ENCODE measurements at places on chromosomes 4 and X.

DNA sequence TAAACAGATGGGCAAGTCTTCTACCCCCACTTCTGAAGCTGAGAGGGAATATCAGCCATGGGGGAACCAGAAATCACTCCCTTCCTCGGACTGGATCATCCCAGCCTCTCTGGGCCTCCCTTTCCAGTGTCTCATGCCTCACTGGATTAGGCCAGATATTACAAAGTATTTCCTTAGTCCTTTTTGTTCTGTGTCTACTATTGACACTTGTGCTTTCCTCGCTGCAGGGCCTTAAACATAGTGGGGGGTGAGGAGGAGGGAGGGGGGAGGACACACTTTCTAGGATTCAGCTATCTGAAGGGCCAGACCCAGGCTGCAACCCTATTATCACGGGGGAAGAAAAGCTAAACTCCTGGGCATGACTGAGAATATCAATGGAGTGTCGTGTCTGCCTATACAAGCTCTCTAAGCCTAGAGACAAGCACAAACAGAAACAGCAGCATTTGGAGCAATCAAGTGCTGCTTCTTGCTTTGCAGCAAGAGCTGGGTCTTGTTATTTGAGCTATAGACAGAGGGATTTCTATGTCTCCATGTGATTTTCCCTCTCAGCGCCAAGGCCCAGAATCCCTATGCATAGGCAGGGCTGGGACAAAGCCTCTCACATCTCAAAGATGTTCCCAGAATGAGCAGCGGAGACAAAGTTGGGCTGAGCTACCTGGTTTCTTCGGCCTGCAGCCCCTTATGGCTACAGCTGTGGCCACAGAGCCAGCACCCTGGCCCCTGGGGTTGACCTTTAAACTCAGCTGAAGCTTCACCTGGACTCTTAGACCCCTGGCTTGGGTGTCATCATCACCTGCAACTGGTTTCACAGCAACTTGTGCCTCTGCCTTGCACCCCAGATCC lies 20.2 kb downstream of the PJA1 start:
- DNase-seq = no peak

DNA sequence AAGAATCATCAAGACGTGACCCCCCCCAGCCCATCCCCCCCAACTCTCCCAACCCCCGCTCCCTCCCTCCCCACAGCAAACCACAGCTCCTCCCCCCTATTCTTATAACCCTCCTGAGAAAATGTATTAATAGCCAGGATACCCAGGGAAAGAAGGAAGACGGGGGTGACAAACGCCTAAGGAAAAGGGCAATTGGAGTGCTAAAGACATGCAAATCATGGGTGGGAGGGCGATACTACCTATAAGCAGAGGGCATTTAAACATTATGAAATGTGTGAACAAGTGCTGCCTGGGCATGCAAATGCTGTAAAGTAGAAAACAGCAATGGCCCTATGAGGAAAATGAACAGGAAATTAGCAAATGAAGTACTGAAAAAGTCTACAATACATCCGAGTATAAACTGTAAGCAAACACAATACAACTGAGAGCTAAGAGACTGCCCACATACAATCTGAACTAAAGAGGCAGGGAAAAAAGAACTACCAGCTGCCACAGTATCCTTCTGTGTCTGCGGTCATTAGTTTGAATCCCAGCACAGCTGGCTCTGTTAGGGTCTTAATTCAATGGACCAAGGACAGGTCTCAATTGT lies 2.4 kb downstream of the CXXC4 start:
- no peak for DNase-seq

GRCh38 chr4:21205821-21206531 lies 505.7 kb downstream of the PACRGL start:
- no peak for DNase-seq

DNA sequence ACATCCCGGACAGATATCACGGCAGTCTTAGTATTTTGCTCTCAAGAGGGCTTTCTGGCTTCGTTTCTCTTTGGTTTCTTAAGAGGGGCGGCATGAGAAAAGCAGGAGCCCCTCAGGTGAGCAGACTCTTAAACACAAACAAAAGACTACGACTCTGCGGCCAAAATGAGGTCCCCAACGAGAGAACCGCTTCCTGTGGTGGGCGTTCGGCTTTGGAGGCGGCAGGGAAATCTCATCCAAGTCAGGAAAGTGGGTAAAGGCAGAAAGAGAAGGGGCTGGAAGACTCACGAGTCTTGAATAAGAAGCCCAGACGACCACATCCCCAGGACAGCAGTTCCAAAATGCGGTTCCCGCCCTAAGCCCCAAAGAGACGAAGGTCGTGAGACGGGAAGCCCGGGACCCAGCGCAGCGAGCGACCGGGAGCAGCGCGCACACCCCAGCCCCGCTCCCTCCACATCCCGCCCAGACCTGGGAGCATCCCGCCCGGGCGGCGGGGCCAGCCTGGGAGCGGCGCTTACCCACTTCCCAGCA lies 409 bp downstream of the UGDH start:
- no peak for DNase-seq

DNA sequence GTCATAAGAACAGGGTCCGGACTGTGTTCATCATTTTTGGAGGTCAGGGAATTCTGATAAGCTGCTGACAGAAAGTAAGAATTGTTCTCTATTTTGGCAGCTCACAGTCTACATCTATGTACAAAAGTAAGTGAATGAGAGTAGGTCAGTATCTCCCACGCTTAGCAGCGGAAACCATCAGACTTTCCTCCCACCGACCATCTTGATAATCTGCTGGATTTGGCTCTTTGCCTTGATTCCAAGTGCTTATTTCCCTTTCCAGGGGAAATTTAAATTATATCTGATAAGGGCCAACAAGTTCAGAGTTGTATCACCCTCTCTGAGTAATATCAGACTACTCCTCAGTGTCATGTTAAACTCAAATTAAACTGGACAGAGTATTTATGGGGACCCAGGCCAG lies 118.0 kb downstream of the CAMK2D start:
- no peak for DNase-seq
